ENCODE measurements at places on chromosomes 4 and X.
A peak's percentile ranks its signal among the peaks of the same experiment; 100 is the strongest.

DNA sequence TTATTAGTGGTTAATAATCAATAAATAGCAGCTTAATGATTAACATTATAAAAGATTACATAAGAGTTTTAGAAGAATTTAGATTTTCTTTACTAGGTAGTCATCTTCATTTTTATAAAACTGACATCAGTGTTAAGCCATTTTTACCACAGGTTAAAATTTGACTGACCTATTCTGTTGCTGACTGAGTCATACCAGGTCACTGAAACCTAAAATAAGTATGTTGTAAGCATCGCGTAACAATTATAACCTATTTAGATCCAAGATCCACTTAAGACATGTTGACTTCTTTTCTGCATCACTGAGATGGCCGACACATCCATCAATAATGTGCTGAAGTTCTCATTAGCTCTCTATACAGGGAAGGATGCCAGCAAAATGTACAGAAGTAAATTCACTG lies 36.7 kb downstream of the ARX start:
- no peak for DNase-seq

DNA sequence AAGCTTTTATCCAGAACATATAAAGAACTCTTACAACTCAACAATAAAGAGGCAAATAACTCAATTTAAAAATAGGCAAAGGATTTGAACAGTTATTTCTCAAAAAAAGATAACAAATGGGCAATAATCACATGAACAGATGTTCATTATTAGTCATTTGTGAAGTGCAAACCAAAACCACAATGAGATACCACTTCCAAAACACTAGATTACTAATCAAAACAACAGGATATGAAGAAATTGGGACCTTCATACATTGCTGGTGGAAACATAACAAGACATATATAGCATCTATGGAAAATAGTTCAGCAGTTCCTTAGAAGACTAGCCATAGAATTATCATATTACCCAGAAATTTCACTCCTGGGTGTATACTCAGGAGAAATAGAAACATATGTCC lies 224.6 kb downstream of the FBXO8 start:
- no peak for DNase-seq

GRCh38 chrX:94961730-94962129 lies 1287.7 kb downstream of the FAM133A start:
- no peak for DNase-seq

- no peak for DNase-seq
Measured at GRCh38 chr4:19711871-19712270, 539.8 kb upstream of the SLIT2 start.

DNA sequence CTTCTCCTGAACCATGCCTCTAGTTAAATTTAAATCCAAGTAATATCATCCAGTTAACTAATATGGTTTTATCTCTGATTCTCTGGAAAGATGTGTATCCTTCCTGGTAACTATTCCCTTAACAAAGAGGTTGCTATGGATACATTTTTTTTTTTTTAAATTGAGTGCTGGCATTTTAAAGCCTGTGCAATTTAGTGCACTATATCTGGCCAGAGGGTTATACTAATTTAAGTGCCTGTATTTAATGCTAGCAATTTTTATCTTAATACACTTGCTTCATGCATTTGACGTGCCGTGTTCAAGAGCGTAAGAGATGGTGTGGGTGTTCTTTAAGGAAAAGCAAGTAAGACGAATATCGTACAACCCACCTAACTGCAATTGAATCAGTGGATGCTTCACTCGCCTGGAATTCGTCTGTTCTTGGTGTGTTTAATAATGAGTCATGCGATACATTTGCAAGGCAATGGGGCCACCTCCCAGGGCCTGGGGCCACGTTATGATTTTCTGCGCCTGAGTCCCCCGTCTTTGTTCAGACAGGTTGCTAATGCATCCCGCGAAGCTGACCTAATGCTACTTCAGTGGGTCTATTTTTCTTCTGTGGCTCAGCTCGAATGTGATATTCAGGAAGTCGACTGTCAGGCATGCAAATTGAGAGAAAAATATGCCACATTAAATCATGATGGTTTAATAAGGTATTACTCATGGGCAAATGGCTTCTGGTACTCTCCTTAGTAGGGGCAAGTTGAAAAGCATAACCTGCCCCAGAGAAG lies 14.2 kb upstream of the MID1 start:
- peak; percentile 6 for DNase-seq

DNA sequence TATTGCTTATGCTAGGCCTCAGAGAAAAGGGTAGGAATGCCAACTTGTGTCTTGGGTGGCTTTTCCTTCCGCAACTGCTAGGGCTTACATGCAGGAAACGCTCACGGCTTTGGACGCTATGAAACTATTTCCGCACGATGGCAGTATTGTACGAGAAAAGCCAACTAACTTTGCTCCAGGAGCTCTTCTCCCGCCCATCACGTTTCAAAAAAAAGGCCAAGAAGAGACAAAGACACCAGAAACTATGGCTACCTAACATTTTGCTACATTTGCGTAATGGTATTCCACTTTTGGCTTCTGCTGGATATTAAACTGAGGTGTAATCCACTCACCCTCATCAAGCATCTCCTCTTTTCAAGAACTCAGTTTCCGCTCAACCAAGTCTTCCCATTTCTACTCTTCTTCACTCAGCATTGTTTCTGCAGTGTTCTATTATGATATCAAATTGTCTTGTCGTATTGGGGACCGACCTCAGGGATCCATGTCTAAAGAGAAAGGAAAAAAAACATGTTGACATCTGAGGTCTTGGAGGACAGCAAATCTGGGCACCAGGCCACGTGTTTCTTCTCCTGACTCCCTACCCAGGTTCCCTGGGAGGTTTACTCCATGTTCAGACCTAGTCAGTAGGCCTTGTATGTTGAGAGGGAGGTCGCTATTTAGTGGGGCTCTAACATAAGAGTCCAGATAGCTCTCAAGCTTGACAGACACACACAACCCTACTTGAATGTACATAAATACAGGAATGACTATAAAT lies 239.4 kb upstream of the STK26 start:
- DNase-seq = no peak

DNA sequence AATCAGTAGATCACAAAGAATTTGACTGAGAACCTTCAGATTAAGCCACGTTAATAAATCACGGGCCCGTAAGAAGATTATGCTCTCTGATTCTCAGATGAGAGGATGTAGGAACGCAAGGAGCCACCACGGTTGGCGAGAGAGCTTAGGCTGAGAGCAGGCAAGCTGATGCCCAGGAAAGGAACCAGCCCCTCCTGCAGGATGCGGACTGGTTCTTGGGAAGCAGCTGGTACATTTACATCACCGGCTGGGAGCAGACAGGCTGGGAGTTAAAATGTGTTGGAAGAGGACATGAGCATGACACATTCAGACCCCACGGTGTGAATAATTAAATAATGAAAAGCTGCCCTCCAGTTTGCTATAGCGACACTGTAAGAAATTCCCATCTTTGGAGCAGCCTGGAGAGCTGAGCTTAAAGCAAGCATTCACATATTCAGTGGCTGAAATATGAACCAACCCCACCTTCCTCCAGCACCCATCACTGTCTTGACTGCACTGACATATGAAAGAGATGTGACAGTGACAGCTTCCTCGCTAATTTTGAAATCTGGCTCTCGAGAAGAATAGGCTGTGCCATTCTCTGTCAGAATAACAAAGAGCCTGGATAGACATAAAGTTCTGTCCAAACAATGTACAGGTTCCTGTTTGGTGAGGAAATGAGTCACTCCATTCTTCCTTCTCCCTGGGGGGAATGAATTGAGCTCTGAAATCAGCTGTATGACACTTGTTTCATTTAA lies 33.1 kb downstream of the LNX1 start:
- DNase-seq = peak; percentile 21

- no peak for DNase-seq
Measured at GRCh38 chr4:125123570-125124109, 191.1 kb upstream of the FAT4 start.

DNA sequence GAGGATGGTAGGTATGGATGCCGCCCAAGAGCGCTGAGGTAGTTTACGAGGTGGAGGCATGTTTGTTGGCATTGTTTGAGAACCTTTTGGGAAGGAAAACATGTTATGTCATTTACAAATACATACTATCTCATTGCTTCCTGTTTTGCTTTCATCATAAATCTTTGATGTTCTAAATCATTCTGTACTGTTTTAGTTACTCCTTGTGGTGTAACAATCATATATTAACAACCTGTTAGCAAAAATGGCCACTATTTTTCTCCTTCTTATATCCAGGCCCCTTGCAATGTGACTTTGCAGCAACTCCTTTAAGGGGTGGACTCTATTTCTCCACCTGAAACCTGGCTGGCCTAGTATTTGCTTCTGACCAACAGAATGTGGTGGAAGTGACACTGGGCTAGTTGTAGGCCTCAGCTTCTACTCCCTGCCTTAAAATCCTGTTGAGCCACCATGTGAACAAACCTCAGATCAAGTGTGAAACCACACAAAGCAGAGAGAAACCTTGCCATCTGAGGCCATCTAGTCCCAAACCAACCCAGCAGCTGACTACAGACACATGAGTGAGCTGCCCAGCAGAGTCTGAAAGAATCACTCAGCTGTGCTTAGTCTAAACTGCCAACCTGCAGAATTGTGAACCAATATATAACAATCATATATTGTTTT lies 15.8 kb upstream of the CXorf38 start:
- DNase-seq = no peak

DNA sequence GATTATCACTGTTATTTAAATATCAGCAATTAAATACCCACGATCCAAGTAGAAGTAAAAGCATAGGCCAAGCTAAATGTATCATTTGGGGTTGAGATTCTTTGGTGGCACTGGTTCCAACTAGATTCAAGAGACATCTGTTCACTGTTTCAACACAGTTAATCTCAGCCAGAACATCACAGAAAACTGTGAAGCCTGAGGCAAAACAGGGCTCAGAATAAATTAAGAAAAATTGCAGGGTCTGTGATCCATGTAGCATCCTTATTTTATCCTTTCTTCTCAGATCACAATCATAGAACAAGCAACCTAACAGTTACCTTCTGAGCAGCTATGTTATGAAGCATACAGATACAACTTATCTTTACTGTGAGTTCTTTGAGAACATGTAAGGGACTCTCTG lies 23.7 kb downstream of the YTHDC1 start:
- DNase-seq = no peak

DNA sequence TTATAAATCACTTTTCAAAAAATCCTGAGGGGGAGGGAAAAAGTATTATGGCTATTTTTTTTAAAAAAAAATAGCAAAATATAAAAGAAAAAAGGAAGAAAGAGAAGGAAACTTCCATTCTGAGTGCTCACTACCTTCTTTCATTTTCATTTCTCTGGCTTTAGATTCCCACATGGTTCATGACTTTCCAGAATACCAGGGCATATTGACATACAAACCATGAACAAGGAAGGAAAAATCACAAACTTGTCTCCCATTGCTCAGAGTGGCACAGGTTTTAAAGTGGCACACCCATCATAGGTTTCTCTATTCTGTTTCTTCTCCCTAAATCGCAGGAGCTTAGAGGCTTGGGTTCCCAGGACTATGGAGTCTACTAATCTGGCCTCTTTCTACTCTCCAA lies 136.3 kb upstream of the CXXC4 start:
- no peak for DNase-seq

DNA sequence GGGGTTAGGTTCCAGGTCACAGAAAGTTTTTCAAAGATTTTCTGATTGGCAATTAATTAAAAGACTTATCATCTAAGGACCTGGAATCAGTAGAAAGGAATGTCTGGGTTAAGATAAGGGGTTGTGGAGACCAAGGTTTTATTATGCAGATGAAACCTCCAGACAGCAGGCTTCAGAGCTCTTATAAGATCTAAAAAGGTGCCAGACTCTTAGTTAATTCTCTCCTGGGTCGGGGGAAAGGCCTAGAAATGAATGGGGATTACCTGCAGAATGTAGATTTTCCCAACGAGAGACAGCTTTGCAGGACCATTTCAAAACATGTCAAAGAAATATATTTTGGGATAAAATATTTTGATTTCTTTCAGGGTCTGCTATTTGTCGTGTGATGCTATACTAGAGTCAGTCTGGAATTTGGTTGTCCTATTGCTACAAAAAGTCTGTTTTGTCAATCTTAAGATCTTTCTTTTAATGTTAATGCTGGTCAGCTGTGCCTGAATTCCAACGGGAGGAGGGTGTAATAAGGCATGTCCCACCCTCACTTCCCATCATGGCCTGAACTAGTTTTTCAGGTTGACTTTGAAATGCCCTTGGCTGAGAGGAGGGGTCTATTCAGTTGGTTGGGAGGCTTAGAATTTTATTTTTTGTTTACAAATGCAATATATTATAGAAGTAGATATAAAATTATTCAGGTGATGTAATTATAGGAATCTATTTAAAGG lies 15.8 kb downstream of the EGF start:
- DNase-seq = no peak

GRCh38 chrX:101416691-101417090 lies 8.7 kb downstream of the HNRNPH2 start:
- no peak for DNase-seq

DNA sequence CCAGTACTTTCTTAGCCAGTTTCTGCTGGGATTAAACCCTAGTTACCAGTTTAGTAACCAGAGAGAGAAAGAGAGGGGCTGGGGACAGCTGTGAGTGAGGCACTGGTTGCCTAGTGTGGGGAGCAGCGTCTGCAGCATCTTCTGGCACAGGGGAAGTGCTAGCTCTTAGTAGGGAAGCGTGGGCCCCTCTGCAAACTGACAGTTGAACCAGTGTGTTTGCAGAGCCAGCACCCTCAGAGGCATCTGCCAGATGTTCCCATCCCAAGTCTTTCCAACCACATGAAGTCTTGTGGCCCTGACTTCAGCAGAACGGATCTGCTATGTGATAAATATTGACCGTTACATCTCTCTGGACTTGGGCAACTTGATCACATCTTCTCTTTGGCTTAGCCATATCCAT lies 15.0 kb downstream of the RBMX2 start:
- DNase-seq = no peak

- DNase-seq = no peak
Measured at GRCh38 chrX:9923357-9923756, 43.8 kb upstream of the CLDN34 start.

DNA sequence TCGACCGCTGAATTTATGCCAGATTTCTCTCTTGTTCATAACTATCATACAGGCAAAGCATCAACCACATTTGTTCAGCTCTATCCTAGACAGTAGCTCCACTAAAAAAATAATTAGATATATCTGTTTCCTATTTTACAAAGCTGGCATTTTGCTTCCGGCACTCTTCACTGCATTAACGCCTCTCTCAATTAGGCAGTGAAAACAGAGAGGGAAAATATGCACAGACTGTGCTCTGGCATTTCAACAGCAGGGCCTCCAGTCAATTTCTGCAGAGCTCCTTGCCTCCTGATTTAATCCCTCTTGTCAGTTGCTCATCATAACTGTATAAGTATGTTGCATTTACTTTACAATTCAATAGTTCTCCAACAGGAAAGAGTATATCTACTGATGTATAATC lies 666.9 kb upstream of the INTU start:
- no peak for DNase-seq

DNA sequence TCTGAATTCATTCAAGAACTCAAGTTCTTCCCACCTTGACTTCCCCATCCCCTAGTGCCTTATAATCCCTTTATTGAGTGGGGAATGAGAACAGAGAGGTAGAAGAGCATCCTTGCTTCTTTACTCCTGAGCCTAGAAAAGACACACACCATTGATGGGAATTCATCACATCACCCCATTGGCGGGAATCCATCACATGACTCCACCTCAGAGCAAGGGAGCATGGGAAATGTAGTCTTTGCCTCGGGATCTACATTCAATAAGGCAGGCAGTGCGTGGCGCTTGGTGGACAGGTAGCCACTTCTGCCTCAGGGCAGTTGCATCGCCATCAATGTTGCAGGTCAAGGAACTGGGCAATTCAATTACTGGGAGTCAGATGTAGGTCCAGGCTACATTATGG lies 50.7 kb downstream of the MXRA5 start:
- DNase-seq = no peak
